ENCODE measurements at places on chromosomes 2 and 18. TPM values are rescaled to one million over a fixed set of nuclear protein-coding genes. Genes with fewer than 3 reads are reported as not detected.

THSD7B gene
- 4.0 TPM for total RNA-seq

- DNase-seq, result no peak
Measured at GRCh38 chr2:84052913-84053312, 406.2 kb downstream of the SUCLG1 start.

AGAP1 gene
- total RNA-seq, result 24.7 TPM

DNA sequence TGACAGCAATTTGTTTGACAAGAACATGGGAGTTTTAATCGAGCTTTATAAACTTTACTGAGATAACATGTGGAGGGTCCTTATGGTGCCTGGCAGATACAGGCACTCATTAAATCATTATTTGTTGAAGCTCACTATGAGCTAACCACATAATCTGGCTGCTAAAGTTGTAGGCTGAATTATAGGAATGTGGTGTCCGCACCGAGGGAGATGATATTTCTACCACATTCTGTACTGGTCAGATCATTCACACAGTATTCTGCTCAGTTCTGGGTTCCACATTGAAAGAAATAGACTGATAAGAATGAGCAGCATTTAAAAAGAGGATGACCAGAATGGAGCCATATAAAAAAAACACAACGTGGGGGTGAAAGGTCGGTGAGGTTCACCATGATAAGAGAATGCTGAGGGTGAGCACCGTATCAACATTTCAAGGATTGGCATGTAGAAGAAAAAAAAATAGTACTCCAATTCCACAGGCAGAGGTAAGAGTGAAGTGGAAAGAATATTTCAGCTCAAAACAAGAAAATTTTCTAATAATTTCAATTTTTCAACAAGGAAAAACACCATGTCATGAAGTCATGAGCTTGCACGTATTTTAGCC lies 54.4 kb downstream of the TMEFF2 start:
- DNase-seq, result no peak

- no peak for DNase-seq
Measured at GRCh38 chr2:21406911-21407310, 283.1 kb downstream of the TDRD15 start.

BOLL gene
- 0.11 TPM for total RNA-seq

- DNase-seq, result no peak
Measured at GRCh38 chr2:101901241-101901640, 90.5 kb upstream of the IL1R2 start.

PAX3 gene
- 3.3 TPM for total RNA-seq

- DNase-seq, result no peak
Measured at GRCh38 chr2:216012830-216013079, 596 bp downstream of the MREG start.

- DNase-seq, result no peak
Measured at GRCh38 chr2:237547841-237548416, 18.4 kb upstream of the PRLH start.

DNA sequence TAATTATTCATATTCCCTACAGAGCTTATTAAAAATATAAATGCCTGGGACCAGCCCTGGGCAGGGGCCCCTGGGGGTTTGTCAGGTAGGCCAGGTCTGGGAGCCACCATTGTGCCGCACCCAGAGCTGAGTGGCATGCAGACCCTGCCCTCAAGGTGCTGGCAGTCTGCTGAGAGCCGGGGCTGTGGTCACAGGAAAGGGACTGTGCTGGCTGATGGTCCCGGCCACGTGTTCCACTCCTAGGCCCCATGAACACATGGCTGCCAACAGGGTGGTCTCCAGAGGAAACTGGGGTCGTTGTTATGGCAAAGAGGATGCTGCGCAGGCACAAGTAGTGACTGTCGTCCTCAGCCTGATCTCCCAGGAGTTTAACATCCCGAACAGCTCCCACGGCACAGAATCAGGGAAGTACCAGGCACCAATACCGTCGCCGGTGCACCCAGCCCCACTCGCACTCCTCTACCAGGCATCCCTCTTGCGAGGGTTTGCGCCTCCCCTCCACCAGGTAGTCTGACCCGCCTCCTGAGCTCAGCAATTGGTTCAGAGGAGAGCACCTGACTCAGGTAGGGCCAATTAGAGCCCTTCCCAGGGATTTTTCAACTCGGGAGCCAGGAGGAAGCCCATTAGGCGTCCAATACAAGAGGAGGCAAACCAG lies 39.2 kb upstream of the BIN1 start:
- no peak for DNase-seq

DNA sequence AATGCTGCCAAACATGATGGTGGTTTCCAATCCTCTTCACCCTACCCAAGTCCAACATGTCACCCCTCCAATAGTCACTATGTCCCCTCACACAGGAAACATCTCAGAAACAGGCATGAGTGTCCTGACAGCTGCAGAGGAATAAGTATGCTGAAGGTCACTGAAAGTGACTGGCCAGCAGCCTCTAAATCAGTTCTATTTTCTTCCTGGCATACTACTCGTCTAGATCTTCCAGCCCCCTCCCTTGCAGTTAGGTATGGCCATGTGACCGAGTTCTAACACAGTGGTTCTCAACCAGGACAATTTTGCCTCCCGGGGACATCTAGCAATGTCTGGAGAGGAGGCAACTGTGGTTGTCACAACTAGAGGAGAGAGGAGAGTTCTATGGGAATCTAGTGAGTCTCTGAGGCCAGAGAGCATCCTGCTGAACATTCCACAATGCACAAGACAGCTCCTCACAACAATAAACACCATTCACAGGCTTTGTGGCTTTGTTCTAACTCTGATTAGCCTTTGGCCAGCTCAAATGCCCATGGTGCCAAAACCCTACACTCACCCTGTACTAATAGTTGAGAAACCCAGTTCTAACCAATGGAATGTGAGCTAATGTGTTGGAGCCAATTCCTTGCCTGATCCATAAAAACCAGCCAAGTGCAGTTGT lies 12.6 kb upstream of the ID2 start:
- no peak for DNase-seq

- DNase-seq, result no peak
Measured at GRCh38 chr2:64593035-64593655, 60.6 kb downstream of the SERTAD2 start.

DNA sequence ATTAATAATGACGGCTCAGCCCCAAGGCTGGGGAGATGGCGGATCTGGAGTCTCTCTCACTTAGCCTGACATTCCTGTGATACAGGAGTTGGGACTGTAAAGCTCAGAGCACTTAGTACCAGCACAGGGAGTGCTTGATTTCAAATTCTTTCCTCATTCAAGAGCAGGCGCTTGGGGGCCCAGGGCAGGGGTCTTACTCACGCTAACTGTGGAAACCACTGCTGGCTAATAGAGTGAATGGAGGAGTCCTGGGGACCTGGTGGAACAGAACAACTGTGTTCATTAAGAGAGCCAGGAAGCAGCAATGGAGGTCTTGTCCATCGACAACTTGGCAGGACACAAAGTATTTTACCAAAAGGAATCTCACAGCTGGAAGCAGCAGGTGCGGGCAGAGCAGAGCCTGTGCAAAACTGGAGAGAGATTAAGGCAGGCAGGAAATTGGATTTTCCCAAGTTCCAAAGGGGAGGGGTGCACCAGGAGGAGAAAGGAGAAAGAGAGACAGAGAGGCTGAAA lies 358.9 kb downstream of the TNS1 start:
- DNase-seq, result no peak

EFHD1 gene
- 1.4 TPM for total RNA-seq

COA5 gene
- 54.2 TPM for total RNA-seq

DNA sequence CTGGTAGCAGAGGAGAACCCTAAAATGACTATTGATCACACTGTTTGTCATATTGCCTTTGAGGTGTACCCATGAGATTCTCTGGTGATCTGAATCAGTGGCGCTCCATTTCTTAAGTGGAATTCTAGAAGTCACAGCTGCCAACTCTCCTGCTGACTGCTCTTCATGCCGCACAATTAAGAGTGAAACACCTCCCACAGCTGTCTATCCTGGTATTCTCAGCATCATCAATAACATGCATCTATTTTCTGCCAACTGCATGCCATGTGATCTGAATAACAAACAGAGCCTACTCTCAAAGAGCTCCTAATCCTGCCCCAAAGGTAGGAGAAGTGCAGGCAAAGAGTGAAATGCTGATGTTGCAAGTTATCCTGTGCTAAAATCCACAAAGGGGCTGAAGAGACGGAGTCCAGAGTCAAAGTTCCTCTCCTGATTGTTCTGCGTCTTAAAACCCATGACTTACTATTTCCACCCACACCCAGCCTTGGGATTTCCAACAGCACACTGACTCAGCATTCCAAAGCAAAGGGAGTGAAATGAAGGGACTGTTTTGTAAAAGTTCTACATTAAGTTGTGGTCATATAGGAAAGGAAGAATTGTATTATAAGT lies 13.7 kb upstream of the DAPL1 start:
- no peak for DNase-seq

SLC4A5 gene
- total RNA-seq, result 3.8 TPM

MAP2 gene
- 13.5 TPM for total RNA-seq

DNA sequence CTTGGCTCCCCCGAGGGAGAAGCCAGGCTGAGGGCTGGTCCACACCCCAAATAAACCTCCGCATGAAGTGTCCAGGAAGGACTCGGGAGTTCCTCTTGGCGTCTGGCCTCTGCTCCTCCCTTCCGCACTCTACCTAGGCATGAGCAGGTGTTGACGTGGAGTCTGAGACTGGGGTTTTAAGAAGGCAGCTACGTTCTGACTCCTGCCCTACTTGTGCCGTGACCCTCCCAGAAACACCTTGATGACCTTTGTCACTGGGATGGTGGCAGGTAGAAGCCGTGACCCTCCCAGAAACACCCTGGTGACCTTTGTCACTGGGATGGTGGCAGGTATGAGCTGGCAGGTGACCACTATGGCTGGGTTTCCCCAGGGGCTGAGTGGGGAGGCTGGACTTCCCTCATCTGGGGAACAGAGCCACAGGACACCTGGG lies 54.8 kb downstream of the HS6ST1 start:
- DNase-seq, result no peak

DNA sequence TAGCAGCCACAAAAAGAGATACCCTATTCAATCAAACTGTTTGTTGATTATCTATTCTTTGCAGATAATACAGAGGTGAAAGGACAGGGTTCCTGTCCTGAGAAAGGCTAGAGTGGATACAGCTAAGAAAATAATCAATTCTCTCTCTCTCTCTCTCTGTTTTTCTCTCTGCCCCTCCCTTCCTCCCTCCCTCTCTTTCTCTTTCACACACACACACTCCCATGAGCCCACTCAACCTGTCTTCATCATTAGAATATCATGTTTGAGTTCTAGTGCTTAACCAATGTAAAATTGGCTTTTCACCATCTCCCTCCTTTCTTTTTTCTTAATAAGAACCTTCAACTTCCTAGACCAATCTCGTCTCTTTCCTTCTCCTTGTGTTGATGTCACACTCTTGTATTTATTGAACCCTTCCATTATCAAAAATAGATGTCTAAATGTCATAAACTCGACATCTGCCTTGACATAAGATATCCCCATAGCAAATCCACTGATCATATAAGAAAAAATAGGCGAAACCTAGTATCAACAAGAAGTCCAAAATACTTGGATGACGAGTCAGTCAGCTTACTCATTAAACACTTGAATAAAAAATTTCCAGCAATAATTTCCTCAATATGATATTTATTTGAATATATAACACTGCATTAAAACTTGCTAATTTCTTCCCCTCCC lies 42.8 kb upstream of the CYTIP start:
- no peak for DNase-seq
